ENCODE measurements at places on chromosomes 5 and 9.

GRCh38 chr9:18920141-18921084 lies 112.6 kb downstream of the SAXO1 start:
- DNase-seq: no peak

- DNase-seq: no peak
Measured at GRCh38 chr5:36882250-36882649, 5.7 kb downstream of the NIPBL start.

DNA sequence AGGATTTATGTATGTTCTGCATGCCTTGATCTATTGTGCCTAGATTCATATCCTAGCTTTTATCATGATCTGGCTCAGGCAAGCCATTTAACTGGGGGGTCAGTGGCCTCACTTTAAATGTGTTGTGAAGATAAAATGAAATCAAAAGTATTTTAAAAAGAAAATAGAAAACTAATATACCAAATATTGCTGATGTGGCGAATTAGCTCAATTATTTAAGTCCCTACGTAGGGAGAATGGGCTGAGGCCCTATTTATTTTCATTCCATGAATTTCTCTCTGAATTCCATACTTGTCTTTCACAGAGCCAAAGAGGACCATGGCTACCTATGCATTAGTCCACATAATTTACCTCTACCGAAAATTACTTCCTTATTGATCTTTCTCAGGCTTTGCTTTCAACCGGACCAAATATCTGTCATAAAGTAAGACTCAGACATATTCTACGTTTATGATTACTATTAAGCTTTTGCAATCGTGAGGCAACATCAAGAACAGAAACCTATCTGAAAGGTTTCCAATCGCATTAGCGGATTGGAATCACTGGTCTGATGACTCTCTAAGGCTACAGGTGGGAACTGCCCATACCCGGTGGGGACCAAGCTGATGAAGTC lies 1.7 kb downstream of the MBLAC2 start:
- no peak for DNase-seq

DNA sequence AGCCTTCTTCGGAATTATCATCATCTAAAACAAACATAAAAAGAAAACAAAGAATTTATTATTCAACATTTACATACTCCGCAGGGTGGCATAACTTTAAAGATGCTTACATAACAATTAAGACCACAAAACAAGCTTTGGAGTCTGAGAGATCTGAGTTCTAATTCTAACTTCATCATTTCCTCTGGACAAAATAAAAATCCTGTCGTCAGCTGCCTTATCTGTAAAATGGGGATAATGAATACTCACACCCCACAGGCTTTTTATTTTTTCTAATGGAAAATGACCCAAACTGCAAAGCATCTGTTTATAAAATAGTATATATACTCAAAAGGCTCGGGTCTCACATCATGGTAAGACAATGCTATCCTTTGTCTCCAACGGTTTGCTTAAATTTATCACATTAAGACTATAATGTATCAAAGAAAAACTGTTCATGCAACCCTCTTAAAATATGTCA lies 4.3 kb downstream of the ARRDC3 start:
- DNase-seq: no peak

GRCh38 chr5:73789851-73790281 lies 163.9 kb downstream of the ARHGEF28 start:
- DNase-seq: no peak

DNA sequence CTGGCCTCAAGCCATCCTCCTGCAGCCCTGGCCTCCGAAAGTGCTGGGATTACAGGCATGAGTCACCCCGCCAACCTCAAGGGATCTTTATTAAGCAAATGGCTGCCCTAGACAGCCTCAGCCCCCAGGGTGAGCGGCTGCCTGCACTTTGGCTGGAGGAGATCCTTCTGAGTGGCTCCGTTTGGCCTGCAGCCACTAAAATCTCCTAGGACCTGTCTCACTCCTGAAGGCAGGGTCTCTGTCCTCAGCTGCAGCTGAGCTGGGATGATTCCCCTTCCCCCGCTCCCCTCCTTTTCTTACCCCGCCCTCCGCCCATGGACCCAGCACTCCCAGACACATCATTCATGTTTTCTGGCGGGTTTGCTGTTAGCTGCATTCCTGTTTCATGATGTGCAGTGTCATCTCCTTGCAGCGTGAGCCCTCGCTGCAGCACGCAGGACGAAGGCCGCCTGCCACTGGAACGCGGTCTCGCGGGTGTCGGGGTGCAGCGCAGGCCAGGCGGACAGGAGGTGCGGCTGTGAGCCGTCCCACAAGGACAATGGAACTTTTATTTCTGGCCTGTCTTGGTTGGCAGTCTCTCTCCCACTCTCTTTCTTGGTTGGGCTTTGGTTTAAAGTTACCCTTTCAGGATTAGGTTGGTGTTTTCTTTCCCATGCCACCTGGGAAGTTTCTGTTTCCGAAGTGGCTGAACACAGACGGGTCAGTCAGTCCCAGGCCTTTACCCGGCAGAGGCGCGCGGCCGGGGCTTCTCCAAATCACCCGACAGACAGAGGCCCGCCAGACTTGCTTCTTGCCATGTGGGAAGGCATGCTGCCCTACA lies 137.1 kb downstream of the FOXD1 start:
- no peak for DNase-seq

GRCh38 chr5:8908055-8908683 lies 637.7 kb downstream of the SEMA5A start:
- DNase-seq: peak; percentile 3

GRCh38 chr9:96423322-96423984 lies 5.3 kb upstream of the ZNF367 start:
- DNase-seq: no peak

GRCh38 chr5:11390291-11390767 lies 513.9 kb downstream of the CTNND2 start:
- DNase-seq: peak; percentile 34

DNA sequence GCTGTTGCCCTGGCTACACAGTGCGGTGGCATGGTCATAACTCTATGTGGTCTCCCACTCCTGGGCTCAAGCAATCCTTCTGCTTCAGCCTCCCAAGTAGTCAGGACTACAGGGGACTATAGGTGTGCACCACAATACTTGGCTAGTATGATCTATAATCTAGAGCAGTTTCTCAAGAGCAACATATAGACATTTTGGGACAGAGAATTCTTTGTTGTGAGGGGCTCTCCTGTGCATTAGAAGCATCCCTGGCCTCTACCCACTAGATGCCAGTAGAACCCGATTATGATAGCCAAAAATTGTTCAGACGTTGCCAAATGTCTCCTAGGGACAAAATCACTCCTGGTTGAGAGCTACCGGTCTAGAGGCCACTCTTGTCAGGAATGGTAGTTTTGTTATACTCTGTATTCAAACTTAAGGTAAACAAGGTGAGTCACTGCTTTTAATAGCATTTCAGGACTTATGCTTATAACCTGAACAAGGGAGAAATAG lies 7.2 kb downstream of the ANKHD1 start:
- no peak for DNase-seq

GRCh38 chr5:156824800-156825199 lies 25.3 kb upstream of the PPP1R2B start:
- no peak for DNase-seq

DNA sequence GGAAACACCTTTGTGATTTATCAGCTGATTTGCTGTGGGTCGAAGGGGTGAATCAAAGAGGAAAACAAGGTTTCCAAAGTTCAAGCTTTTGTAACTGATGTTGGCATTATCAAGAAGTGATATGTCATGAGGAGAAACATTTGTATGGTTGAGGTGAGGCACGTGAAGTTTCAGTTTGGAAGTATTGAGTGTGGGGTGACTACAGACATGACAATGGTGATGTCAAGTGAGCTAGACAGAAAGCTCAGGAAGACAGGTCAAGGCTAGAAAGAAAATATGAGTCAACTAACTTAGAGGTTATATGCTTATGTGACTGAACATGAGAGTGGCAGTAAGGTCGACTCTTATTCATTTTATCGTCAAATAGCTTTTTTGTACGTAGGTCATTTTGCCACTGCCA lies 99.1 kb downstream of the RAB3C start:
- no peak for DNase-seq

DNA sequence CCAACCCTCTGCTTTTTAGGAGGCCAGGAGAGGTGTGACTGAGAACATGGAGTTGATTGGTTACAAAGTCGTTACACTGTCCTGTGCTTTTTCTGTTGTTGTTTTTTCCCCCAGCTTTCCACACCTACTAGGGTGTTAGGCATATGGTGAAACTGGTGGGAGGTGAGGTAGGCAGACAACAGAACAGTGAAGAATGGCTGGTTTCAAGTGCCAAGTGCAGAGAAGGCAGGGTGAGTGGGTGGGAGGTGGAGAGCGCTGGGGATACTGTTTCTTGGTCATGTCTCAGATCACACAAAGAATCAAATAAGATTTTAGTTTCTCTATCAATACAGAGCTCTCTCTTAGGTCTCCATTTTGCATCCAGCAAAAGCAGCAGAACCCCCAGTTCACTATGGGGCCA lies 2.2 kb upstream of the SPTAN1 start:
- no peak for DNase-seq

DNA sequence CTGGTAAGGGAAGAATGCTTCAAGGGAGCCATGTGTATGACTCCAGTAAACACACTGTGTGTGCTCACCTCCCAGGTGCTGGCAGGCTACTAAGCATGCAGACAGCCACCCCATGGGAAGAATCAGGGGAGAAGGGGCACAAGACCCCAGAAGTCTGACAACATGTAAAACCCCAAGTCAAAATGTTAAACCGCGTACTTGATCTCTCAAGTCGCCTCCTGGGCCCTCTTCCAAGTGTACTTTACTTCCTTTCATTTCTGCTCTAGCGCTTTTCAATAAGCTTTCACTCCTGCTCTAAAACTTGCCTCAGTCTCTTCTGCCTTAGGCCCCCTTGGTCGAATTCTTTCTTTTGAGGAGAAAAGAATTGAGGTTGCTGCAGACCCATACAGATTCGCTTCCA lies 31.3 kb downstream of the DAPK1 start:
- DNase-seq: no peak

GRCh38 chr5:15550502-15551112 lies 50.6 kb downstream of the FBXL7 start:
- no peak for DNase-seq

Data from substantia nigra (tissue), 51 donors.